ENCODE measurements at places on chromosomes 7 and 10.

- peak; percentile 29 for DNase-seq
Measured at GRCh38 chr7:47371733-47372368, 210.1 kb downstream of the TNS3 start.

- no peak for DNase-seq
Measured at GRCh38 chr7:96014617-96015016, 242.3 kb downstream of the DYNC1I1 start.

DNA sequence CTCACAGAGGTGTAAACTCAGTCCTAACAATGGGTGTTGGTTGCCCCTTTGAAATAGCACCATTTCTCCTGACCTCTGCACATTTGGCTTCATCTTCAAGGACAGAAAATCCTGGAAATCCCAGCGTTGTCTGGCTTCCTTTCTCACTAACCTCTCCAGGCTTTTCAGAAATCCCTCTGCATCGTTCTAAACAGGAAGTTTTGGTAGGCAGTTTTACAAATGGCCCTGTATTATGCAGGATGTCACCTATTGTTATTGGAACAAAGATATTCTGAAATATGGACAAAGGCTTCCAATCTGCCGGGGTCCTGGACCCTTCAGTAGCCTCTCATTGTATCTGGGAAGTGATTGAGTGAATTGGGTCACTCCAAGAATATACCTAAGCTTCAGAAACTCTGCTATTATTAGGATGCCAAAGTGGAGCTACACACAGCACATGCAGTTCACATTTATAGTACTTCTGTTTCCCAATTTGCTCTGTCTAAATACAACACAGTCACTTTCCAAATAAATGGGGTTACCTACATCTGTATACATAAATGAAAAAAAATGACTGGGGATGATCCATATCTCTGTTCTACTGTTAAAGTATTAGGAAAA lies 134.8 kb upstream of the KLF6 start:
- no peak for DNase-seq

DNA sequence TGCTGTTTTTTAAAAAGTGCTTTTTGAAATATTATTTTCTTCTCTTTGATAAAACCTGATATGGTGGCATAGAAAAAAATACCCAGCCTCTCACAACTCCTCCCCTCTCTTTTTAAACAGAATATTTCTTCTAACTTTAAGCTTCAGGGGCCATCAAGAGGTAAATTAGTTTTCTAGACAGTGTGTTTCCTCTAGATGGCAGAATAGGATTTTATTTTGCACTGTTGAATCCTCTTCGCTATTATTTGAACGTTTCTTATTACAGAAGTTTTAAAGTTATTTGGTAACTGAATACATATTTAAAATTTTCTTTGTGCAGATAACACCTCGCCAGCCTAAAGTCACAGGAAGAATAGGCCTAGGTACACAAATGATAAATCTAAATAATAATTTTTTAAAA lies 30.3 kb downstream of the ARL5B start:
- DNase-seq = peak; percentile 16

GRCh38 chr7:73716318-73716890 lies 3.1 kb downstream of the STX1A start:
- no peak for DNase-seq

DNA sequence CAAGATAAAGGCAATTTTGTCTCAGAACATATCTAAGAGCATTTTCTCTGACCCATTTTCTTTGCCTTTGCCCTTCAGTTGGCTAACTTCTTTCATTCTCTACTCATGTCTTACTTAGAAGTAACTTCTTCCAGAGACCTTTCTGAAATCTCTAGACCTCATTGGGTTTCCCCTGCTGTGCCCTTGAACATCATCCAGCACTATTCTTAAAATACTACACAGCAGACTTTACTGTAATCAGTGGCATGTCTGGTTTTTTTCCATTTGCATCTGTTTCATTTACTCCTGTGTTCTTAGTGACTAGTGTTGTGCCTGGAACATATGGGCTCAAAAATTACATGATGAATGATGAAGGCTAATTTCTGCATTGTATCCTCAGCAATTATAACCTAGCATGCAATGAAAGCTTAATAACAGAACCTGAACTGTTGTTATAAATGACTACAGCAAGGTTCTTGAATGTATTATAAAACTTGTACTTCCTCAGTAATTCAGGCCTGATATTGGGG lies 301.9 kb downstream of the CDK14 start:
- DNase-seq = no peak

- peak; percentile 76 for DNase-seq
Measured at GRCh38 chr10:98338318-98338717, 70.3 kb upstream of the LOXL4 start.

DNA sequence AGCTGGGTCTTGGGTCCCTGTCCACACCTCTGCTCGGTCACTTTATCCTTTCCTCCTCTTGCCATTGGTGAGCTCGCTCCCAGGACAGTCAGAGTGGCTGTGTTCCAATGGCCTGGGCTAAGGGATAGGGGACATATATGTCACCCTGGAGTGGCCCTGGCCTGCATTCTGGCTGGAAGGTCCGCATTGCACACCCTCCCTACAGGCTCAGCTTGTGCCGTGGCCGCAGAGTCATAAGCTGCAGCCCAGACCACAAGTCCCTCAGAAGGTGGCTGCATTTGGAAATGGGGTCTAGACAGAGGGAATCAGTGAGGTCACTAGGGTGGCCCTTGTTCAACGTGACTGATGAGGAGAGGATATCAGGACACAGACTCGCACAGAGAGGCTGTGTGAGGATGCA lies 363.8 kb upstream of the SHH start:
- no peak for DNase-seq

DNA sequence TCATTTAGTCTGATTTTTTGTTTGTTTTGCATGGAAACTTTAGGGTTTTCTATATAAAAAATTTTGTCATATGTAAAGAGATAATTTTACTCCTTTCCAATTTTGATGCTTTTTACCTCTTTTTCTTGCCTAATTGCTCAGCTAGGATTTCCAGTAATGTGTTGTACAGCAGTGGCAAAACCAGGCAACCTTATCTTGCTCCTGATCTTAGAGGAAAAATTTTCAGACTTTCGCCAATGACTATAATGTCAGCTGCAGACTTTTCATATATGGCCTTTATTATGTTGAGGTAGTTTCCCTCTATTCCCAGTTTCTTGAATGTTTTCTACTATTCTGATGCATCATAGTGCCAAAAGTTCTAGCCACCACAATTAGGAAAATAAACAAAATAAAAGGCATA lies 126.3 kb downstream of the ALOX5 start:
- no peak for DNase-seq

GRCh38 chr10:100781145-100781665 lies 35.8 kb downstream of the PAX2 start:
- DNase-seq = no peak

- DNase-seq = no peak
Measured at GRCh38 chr10:128867210-128867609, 599.8 kb upstream of the MGMT start.

All from muscle of arm (tissue), 14 donors.